NCI-H510A (cell line): ENCODE measurements at places on chromosomes 6 and 20.

- peak; percentile 81 for DNase-seq
Measured at GRCh38 chr6:32177183-32177787, 920 bp upstream of the RNF5 start.

- no peak for DNase-seq
Measured at GRCh38 chr6:33156561-33156960, 35.7 kb downstream of the COL11A2 start.

DNA sequence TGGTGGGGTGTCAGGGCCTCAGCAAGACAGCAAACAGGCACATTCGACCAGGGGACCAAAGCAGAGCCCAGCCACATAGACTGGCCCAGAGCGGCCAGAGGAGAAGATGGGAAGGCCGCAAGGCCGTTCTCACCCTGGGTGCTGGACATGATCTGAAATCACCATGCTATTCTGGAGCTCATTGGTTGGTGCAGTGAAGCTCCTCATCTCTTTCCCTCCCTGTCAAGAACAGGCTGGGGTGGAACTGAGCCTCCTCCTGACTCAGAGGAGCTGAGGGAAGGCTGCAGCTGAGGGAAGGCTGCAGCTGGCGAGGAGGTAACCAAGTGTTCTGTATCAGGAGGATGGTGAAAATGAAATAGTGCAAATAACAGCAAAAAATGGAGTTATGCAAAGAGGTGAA lies 80.0 kb downstream of the AKAP7 start:
- DNase-seq = no peak

DNA sequence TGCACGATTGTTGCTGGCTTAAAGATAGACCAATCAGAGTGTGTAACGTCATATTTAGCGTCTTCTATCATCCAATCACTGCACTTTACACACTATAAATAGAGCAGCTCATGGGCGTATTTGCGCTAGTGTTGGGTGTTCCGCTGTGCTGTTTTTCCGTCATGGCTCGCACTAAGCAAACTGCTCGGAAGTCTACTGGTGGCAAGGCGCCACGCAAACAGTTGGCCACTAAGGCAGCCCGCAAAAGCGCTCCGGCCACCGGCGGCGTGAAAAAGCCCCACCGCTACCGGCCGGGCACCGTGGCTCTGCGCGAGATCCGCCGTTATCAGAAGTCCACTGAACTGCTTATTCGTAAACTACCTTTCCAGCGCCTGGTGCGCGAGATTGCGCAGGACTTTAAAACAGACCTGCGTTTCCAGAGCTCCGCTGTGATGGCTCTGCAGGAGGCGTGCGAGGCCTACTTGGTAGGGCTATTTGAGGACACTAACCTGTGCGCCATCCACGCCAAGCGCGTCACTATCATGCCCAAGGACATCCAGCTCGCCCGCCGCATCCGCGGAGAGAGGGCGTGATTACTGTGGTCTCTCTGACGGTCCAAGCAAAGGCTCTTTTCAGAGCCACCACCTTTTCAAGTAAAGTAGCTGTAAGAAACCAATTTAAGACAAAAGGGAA lies 57.9 kb downstream of the TRIM38 start:
- DNase-seq = peak; percentile 76

DNA sequence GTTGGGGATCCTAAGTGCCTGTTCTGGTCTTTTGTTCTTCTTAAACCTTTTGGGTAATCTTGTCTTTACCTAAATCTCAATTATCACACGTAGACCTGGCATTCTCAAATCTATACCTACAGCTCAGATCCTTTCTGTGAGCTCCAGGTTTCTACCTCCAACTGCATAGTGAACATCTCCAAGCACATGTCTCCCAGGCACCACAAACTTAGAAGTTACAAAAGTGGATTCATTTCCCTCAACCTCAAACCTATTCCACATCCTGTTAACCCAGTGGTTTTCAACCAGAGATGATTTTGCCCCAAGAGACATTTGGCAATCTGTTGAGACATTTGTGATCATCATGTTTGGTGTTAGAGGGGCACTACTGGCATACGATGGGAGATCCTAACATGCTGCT lies 183.5 kb downstream of the TENT5A start:
- no peak for DNase-seq

GRCh38 chr20:56504373-56505005 lies 20.1 kb upstream of the FAM209A start:
- no peak for DNase-seq

DNA sequence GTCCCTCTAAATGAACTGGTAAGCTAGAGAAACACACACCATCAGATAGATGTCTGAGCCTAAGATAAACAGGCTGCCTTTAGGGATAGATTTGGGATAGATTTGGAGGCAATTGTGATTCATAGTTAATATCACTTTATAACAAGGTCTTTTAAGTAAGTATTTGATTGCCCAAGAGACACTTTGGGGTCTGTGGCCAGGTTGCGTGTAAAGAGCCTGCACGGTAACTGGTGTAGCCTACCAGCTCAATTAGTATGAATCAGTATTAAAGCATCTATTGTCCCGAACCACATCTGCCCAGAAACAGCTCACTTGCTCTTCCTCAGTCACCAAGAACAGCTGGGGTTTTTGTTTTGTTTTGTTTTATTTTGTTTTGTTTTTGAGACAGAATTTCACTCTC lies 193.3 kb downstream of the SASH1 start:
- no peak for DNase-seq

DNA sequence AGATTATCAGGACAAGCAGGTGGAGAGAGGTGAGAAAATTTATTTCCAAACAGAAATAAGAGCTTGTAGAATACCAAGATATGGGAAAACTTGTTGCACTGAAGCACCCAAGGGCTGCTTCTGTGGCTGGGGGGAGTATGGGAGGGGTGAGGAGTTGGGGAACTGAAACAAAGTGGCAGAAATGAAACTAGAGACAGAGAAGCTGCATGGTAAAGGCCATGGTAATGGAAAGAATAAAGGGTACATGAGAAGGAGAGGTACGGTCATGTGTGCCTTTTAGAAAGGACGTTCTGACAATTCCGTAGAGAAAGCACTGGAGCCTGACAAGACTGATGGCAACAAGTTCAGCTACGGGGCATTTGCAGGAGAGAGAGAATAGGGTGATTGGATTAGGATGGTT lies 51.6 kb upstream of the RIN2 start:
- no peak for DNase-seq

DNA sequence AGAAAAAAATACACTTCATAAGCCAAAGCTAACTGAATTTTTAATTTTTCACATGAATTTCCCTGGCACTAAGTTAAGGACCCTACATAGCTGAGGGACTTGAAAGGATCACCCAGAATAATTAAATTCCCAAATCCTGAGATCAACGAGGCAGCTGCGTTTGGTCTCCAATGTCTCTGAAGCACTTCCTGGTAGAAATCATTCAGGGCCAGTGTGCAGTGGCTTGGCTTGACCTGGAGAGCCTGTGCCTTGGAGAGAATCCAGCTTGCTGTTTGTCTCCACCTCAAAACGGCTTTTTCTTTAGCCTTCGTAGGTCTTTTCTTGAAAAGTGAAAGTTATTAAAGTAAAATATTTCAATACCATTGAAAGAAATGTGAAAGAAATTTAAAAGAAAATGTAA lies 92.4 kb downstream of the SMOC2 start:
- no peak for DNase-seq

DNA sequence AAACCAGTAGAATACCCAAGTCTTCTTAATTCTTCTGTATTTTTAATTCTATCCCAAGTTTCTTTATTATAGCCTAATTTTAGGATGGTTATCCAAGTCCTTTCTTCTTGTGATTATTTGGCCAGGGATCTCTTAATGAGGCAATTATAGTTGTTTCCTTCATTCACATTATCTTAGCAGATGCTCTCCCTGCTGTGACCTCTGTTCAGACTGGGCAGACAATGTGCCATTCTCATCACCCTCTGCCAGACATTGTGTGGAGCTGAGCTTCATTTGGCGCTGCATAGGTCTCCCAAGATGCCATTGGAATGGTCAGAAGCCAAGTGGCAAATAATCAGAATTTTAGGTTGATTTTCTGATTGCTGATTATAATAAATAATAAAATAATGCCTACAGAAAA lies 79.4 kb downstream of the LIN28B start:
- no peak for DNase-seq
